SK-N-DZ (cell line): ENCODE measurements at places on chromosomes 6 and 20.
A peak's percentile ranks its signal among the peaks of the same experiment; 100 is the strongest.

GRCh38 chr6:33685411-33686224 lies 25.9 kb downstream of the UQCC2 start:
- DNase-seq, result no peak

GRCh38 chr6:25898289-25898977 lies 24.4 kb upstream of the SLC17A3 start:
- no peak for DNase-seq

GRCh38 chr6:113953346-113953745 lies 17.6 kb downstream of the HDAC2 start:
- no peak for DNase-seq

DNA sequence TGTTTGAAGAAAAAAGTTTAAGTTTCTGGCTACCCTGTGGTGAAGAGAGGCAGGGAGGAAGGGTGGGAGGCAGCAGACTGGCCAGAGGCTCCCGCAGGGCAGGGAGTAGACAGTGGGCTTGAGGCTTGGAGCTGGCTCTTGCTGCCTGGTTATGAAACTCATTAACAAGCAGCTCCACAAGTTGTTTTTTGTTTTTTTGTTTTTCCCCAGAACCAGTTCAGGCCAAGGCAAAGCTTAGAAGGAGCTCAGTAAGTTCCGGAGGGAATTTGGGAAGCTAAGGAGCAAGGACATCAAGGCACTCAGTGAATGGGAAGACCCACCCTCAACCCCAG lies 4.0 kb downstream of the DLL1 start:
- DNase-seq, result no peak

- DNase-seq, result no peak
These were observed 314.3 kb upstream of the CHD6 start for GRCh38 chr20:41932431-41932830.

- DNase-seq, result no peak
These were observed 60.0 kb downstream of the DNAH8 start for GRCh38 chr6:38774929-38775707.

GRCh38 chr6:54860739-54861138 lies 14.2 kb downstream of the FAM83B start:
- DNase-seq, result no peak

- no peak for DNase-seq
These were observed 114.5 kb upstream of the SLC22A16 start for GRCh38 chr6:110590821-110591351.

DNA sequence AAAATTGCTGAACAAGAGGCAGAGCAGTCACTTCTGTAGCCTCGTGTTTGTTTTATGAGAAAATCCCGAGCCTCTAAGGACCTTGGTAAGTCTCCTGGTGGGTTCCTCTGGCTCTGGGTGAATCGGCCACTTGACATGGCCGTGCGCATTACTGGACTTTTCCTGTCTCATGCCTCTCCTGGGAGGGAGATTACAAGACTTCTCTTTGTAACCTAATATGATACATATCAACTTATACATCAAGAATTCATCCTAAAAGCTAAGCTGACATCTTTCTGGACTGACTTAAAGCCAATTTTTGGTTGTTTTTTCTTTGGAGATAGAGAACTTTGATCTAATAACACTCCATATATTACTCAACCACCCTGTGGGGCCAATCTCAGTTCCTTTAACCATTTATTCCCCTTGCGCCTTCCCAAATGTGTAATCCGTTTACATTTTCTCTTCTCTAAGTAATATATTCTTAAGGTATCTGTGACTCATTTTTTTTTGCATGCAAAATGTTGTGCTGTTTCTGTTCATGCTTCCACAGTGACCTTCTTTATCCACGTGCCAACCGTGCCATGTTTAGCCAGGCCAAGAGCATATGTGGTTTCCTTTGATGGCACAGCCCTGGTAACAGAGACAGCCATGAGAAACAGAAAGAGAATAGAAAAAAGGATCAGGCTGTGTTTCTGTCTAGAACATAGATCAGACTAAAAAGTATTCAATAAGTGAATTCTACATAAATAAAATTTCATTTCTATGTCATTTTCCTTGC lies 47.5 kb upstream of the JAG1 start:
- DNase-seq, result peak; percentile 28

- DNase-seq, result no peak
These were observed 123.0 kb upstream of the ENPP5 start for GRCh38 chr6:46293641-46294316.

DNA sequence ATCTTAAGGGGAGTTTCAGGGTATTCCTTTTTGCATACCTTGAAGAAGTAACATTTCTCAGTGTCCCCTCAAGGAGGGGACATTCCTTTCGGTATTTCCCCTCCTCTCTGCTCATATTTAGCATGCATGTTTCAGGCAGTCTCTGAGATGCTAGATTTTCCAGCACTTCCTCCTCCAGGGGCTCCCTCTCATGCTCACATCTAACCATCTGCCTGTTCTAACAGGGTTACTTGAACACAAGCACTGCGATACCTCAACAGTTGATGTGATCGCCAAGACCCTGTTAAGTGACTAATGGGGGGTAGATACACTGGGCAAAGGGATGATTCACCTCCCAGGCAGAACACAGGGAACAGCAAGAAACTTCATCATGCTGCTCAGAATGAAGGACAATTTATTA lies 12.9 kb upstream of the MCM3 start:
- no peak for DNase-seq

GRCh38 chr6:5286780-5287179 lies 25.5 kb downstream of the FARS2 start:
- DNase-seq, result no peak

- no peak for DNase-seq
These were observed 432.8 kb downstream of the GJA1 start for GRCh38 chr6:121868206-121868605.

GRCh38 chr20:34875642-34876405 lies 588 bp upstream of the ACSS2 start:
- peak; percentile 98 for DNase-seq

DNA sequence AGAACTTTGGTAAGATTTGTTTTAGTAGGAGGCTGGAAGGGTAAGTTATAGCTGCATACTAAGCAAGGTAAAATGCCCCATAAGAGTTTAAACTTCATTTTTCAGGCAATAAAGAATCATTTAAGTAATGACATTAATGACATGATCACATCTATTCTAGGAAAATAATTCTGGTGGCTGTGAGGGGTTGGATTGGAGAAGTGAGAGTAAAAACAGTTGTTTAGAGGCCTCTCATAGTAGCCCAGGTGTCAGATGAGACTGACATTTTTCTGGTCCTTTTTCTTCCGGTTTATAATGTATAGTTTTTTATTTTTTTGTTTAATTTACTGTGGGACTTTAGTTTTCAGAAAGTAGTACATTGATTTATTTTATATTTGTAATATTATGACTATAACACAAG lies 40.8 kb downstream of the ITCH start:
- DNase-seq, result no peak

DNA sequence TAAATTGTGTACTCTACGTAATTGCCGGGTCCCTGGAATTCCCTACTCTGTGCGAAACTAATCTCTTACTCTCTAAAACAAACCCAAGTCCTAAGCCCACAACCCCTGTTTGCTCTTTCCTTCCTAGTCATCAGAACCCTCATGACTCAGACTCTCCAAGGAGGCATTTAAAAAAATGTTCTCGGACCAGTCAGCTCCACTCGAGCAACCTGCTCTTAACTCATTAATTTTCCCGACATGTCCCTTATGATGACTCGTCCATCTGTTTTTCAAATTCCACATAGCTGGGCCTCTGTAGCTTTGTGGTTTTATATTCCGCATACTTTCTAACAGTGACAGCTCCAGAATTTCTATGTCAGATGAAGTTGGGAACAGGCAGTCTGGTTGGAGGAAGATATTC lies 2.6 kb upstream of the MUC22 start:
- no peak for DNase-seq

DNA sequence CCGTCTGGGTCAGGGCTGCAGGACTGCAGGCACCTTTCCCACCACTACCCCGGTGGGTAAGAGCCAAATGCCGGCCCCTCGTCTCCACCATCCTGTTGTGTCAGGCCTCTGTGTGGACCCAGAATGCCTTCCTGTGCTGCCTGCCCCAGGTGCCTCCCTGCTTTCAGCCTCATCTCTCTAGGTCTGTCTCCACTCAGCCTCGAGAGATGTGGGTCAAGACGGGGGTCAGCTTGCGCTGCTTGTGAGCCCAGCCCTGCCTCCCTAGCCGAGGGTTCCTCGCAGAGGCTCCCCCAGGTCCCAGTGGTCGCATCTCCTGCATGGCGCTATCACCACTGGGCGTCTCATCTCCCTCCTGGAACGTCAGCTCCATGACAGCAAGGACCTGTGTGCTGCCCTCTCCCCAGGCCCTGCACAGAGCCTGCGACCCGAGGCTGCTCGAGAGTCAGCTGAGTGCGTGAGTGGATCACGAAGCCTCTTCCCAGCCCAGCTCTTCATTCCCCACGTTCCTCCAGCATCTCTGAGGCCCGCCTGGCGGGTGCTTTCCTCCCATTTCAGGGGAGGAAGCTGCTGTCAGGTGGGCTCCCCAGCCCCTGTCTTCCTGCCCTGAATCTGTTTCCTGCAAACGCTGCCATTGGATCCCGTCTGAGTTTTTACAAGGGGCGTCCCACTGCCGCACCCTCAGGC lies 38.7 kb upstream of the ZBP1 start:
- no peak for DNase-seq

DNA sequence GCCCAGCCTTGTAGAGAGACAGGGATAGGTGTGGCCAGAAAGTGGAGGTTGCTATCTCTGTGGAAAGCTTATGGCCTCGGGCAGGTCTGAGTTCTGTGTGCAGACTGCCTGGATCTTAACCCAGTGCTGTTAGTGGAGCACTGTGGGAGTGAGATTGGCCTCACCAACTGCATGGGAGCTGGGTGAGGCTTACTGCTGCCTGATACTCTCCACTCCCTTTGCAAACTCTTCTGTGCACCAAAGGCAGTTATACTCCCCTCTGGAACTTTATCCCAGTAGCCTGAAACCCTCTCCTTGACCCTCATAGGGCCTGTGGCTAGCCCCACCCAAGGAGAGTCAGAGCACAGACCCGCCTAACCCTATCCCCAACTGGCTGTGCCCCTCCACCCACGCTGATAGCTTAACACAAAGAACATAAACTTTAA lies 41.4 kb upstream of the PKIB start:
- no peak for DNase-seq

- no peak for DNase-seq
These were observed 123.1 kb downstream of the OLIG3 start for GRCh38 chr6:137370871-137371633.

DNA sequence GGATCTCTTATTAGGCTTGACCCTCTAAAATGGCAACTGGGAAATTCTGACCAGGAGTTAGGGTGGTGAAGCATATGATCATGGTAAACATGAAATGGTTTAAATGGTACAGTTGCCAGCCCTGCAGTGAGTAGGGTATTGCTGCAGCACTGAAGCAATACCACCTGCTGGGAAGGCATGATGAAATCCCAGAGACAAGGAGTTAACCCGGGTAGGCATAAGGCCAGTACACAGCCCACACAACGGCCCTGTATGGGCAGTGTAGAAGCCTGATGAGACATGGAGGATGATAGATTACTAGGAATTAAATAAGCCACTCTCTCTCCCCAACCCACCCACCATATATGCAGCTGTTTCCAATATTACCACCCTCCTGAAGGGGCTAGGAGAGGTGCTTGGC lies 197.4 kb upstream of the MOCS1 start:
- DNase-seq, result no peak

GRCh38 chr6:3409699-3410384 lies 47.0 kb downstream of the SLC22A23 start:
- DNase-seq, result no peak

DNA sequence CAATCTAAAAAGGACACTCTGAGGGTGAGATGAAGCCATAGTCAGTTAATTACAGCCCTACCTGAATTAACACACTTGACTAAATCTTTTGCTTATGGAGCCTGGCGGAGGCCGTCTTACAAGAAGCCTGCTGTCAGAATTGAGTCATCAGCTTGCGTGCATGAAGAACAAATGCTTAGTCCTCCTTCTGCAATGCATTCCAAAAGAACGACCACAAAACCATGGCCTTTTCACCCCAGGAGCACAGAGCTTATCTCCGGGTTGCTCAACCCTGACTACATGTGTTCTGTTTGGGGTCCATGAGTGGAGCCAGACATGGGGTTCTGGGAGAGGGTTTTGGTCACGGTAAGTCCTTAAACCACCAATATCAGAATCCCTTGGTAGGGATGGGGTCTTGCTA lies 318.1 kb downstream of the CLIC5 start:
- DNase-seq, result no peak

DNA sequence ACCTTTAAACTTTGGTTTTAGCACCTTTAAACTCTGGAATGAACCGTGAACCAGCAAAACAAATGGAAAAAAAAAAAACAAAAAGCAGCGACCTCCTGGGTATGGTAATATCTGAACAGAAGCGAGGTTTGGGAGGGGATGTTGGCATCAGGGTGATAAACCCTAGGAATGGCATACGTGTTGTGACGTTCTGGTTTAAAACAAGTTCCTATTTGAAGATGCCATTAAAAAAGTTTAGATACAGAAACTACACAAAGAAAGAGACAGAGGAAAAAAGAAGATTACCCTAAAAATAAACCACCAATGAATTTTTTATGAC lies 60.4 kb downstream of the ATXN1 start:
- DNase-seq, result no peak

DNA sequence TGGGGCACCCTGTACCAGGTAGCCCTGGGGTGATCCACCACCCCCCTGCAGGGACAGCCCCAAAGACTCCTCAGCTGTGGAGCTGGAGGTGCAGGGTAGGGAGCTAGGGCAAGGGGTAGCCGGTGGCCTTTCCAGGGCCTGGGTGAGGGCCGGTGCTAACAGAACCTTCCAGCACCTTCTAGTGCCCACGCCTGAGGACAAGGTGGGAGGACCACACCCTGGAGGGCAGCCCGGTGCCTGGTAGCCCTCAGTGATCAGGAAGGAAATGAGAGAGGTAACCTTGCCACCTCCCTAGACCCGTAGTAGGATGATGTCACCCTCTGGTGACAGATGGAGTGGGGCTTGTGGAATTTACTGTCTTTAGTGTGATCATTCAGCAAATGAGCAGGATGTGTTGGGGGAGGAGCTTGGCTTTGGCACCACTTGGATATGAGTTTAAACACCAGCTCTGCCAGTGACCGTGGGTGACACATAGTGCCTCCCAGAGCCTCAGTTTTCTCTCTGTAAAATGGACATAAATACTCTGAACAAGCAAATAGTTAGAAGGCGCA lies 187.7 kb downstream of the NFATC2 start:
- DNase-seq, result no peak

DNA sequence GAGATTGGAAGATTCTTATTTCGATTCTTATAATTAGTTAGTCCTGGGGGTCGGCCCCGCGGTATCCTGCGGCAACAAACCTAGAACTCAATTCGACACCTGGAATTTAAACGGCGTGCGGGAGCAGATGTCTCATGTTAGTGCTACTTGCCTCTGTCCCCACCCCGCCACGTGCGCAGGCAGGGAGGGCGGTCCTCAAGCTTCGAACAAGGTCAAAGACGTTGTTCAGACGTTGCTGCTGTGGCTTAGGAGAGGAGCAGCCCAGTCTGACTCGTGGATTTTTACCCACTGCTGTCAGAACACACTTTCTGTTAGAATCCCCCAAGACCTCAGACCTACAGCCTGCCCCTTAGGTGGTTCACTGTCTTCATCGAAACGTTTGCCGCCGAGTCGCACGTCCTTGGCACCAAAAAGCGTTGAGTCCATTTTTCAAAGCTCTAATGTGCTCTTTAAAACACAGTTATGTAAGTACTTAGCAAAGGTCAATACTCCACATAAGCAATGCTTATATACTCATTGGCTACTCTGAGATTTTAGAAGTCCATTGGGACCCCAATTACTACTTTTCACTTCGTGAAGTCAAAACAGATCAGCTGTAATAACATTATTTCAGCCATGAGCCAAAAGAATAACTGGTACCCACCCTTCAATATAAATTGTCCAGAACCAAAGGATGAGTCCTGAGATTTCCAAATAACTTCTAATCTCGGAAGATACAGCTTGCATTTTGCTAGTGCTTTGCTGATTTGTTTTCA lies 2.7 kb upstream of the C6orf62 start:
- no peak for DNase-seq

GRCh38 chr6:90080876-90081481 lies 186.7 kb downstream of the GJA10 start:
- no peak for DNase-seq
